ENCODE measurements at places on chromosomes 3 and 15. TPM values are rescaled to one million over a fixed set of nuclear protein-coding genes. Genes with fewer than 3 reads are reported as not detected.

DNA sequence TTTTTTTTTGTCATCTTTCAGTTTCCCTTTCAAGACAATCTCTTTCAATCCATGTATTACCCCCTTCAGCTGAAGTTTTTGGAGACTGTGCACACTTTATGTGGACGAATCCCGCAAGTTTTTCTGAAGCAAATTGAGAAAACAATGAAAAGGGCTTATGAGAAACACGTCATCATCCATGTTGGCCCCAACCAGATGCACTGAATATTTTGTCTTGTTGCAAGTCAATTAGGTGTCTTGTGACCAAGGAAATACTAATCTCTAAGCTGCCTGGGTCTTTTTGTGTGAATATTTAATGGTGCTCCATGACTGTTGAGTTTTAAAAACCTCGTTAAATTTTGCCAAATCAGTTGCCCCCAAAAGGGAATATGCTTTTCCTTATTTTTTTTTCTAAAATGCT, 21.7 kb upstream of the PPP4R2 start:
- no peak for DNase-seq

DNA sequence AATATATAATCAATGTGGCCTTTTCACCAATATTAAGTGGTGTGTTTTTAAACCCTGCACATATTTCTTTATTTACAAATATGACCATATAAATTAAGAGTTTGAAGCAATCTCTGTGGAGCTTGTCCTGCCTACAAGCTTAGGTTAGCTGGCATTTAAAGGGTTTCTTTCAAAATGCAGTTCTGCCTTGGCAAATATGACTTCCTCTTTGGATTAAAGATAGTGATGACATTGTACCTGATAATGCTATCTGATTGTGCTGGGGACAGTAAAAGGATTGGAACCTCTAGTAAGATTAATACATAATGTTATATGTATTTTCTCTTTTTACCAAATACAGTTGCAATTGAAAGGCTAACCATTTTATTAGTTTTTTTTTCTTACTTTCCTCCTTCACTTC, 249.1 kb downstream of the OTOL1 start:
- DNase-seq: no peak

DNA sequence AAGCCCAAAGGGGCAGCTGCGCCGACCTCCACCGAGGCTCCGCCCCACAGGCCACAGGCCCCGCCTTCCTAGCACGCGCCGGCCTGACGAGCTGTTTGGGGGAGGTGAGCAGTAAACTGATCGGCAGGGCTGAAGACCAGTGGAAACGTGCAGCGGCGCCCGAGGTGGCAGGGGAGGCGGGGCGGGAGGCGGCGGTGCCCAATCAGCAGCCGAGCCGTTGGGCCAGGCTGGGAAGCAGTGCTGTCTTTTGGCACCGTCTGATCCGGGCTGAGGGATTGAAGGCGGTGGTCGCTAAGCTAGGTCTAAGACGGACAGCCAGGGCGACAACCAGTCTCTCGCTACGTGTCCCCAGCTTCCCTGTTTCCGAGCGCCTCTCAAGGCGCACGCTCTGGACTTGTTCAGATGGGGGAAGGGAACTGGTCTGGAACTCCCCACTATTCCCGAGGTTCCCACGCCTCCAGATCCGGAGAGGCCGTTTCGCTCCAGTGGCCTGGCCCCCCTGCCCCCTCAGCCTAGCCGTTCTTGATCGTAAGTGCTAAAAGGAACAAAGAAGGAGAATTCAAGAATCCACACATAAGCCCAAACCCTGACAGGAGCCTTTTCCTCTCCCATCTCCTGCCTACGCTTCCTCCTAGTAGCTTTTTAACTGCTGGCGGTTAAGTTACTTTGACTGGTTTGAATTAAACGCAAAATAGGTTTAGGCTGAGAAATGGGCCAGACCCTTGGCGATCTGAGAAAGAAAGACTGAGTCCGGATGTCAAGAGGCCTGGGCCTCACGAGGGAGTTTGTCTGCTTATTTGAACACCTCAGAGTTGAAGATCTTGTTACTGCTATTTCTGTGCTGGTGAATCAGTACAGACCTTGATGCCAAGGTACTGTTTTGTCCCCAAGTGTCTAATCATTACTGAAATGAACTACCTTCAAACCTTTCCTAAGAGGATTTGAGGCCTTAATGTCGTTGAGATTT, at the start of gene FMN1:
FMN1 (minus strand) TSS at position 11 of the 967 bp plus-strand sequence. CDS start 39,800 bp downstream, outside the sequence.
- DNase-seq: peak; percentile 95

- DNase-seq: no peak
Measured at GRCh38 chr3:179603831-179604230, 607 bp downstream of the MRPL47 start.

GRCh38 chr3:151305060-151305774, 11.4 kb downstream of the GPR87 start:
- DNase-seq: no peak

Gene NR1I2
- 0.07 TPM for polyA plus RNA-seq

Gene DUOXA1
- polyA plus RNA-seq: 1.2 TPM

DNA sequence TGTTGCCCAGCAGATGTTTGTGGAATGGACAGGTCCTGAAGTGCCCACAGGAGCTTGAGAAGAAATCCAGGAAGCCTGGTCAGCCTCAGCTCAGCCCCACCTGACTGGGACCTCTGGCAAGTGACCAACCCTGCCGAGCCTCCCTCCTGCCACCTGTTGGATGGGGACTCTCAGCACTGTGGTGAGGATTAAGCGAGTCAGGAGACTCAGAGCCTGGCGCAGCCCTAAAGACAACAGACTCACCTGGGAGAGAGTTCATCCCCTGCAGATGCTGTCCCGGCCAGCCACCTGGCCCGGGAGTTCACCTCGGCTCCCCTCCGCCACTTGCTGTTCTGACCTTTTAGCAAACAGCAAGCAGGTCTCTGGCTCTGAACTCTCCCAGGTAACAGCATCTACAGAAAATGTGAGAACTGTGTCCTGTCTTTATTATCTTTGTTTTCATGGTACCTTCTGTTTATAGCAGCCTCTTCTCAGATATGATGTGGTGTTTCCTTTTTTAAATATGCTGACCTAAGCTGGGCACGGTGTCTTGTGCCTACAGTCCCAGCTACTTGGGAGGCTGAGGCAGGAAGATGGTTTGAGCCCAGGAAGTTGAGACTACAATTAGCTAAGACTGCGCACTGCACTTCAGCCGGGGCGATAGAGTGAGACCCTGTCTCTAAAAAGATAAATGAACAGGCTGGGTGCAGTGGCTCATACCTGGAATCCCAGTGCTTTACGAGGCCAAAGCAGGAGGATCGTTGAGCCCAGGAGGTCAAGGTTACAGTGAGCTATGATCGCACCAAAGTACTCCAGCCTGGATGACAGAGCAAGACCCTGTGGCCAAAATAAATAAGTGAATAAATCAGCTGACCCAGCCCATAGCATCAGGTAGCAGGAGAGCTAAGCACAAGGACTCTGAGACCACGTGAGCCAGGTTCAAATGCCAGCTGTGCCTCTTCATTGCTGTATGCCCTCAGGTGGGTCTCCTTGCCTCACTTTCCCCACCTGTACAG, 32.4 kb upstream of the SLC6A6 start:
- DNase-seq: peak; percentile 37

DNA sequence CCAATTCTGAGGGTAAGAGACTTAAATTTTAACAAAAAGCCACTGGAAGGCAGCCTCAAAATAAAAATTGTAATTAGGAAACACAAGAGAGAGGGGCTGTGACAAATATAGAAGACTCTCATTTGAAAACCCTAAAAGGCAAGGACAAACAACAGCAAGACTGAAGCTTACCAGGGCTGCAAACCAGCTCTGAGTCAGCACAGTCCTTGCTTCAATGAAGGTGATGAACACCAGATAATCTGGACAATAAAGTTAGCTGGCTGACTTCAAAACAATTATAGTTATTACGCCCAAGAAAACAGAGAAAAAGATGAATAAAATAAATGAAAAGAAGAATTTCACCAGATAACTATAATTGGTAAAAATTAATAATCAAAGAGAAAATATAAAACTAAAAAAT, 149.3 kb upstream of the NSMCE3 start:
- no peak for DNase-seq

Gene ESYT3
- 0.66 TPM for polyA plus RNA-seq

- DNase-seq: no peak
Measured at GRCh38 chr3:33699275-33699674, 18.8 kb downstream of the CLASP2 start.

DNA sequence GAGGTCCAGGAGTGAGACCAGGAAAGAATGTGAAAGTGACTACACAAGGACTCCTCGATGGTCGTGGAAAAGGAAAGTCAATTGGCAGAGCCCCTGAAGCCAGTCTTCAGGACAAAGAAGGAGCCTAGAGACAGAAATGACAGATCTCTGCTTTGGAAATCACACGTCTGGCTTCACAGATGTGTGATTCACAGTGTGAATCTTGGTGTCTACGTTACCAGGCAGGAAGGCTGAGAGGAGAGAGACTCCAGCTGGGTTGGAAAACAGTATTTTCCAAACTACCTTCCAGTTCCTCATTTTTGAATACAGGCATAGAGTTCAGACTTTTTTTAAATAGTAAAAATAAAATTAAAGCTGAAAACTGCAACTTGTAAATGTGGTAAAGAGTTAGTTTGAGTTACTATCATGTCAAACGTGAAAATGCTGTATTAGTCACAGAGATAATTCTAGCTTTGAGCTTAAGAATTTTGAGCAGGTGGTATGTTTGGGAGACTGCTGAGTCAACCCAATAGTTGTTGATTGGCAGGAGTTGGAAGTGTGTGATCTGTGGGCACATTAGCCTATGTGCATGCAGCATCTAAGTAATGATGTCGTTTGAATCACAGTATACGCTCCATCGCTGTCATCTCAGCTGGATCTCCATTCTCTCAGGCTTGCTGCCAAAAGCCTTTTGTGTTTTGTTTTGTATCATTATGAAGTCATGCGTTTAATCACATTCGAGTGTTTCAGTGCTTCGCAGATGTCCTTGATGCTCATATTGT, 6.0 kb downstream of the CCR2 start:
- DNase-seq: no peak

Gene SEMA4B
- 16.4 TPM for polyA plus RNA-seq

GRCh38 chr3:119257654-119258410, 17.2 kb upstream of the B4GALT4 start:
- no peak for DNase-seq

Measured in right cardiac atrium (tissue), 5 donors.